ENCODE measurements at places on chromosomes 1 and 21.
A peak's percentile ranks its signal among the peaks of the same experiment; 100 is the strongest.

DNA sequence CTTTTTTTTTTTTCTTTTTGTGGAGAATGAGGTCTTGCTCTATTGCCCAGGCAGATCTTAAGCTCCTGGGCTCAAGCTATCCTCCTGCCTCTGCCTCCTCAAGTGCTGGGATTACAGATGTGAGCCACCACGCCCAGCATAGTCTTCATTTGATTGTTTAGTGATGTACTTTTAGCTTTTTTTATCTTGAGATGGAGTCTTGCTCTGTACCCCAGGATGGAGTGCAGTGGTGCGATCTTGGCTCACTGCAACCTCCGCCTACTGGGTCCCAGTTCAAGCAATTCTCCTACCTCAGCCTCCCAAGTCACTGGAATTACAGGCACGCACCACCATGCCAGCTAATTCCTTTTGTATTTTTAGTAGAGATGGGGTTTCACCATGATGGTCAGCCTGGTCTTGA, 24.0 kb upstream of the LRRC3 start:
- peak; percentile 9 for DNase-seq

DNA sequence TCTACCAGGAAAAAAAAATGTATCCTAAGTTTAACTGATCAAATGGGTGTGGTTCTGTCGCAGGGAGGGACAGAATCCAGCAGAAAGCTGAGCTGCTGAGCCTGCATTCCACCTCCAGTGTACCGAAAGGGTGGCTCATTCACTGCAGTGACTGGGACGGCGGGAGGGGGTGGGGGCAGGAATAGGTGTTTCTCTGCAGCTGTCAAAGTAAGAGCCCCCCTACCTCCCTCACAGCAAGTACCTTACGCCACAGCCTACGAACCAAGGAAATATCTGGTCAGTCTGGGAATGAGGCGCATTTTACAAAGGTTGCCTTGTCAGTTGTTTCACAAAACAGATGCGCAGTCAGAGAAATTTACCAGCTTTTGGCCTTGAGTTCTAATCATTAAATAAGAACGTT, 1.7 kb downstream of the S100B start:
- DNase-seq: no peak

DNA sequence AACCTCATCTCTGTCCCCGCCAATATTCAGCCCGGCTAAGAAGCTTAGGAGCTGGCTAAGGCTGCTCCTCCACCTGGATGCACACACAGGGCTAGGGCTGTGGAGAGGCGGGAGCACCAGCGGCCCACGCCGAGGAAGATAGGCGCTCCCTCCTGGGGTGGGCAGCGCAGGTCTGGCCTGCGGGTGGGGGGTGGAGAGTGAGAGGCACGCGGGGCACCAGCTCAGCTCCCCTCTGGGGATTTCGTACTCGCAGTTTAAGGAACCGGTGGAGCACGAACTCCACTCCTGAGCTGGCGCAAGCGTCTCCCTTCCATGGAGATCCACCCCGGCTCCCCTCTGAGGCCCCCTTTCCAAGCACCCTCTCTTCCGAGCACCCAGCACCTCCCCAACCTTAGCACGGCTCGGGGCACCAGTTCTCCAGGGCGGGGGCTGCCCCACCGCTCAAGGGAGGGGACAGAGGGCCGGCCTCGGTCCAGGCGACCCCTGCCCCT, 433 bp upstream of the KAZN start:
- no peak for DNase-seq

DNA sequence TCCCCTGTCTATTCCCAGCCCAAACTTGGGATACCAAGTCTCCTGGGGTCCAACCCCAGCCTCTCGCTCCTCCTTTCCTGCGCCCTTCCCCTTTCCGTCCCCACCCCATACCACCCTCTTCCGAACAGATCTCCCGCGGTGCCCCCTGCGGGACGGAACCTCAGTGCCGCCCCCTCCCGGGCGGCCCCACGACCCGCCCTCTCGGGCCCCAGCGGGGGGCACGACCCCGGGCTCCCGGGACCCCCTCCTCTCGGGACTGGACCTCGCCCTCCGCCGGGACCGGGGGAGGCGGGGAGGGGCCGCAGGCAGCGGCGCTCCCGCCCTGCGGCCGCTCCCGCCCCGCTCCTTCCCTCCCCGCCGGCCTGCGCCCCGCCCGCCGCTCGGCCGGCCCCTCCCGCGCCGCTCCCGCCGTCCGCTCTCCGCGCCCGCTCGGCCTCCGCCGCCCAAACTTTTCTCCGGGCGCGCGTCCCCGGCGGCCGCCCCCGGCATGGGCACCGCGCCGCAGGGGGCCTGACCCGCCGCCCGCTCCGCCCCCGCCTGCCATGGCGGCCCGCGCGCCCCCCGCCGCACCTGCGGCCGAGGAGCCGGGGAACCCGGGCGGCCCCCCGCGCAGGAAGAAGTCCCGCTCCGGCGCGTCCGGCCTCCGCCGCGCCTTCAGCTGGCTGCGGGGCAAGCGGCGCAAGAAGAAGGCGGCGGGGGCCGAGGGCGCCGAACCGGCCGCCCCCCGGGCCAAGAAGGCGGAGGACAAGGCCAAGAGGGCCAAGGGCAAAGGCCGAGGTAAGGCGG, 39.0 kb upstream of the SYNC start:
- no peak for DNase-seq

- no peak for DNase-seq
Observed at GRCh38 chr1:117587499-117588356, 18.1 kb upstream of the TENT5C start.

DNA sequence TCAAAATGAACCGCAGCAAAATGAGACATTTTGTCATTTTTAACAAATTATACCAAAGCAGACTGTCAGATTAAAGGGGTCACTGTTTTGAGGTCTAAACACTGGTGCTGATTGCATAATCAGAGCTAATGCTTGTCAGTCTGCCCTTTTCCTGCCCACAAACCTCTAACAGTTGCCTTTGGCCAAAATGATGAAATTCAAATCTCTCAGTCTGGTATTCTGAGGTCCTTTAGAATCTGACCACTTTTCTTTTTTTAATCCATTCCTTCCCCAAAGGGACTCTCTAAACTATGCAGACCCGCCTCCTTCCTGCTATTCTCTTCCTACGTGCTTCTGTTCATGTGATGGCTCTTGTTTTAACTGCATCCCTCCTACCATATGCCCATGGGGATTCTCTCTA, 145.2 kb upstream of the SPATA6 start:
- DNase-seq: no peak

DNA sequence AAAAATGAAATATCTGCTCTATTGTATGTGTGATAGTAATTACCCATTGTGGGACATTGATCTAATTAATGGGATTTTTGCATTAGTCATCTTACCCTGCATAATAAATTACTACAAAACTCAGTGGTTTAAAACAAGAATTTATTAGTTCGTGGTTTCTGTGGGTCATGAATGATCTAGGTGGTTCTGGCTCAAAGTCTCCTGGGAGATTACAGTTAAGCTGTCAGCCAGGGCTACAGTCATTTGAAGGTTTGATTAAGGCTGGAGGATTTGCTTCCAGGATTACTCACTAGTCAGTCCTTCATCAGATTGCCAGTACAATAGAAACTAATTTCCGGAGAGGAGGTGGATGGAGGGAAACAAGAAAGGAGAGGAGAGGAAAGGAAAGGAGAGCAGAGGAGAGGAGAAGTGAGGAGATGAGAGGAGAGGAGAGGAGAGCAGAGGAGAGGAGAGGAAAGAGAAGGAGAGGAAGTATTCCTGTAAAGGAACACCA, 60.4 kb upstream of the TNFSF4 start:
- DNase-seq: no peak

- DNase-seq: no peak
Observed at GRCh38 chr1:231284441-231284840, 43.4 kb downstream of the GNPAT start.

DNA sequence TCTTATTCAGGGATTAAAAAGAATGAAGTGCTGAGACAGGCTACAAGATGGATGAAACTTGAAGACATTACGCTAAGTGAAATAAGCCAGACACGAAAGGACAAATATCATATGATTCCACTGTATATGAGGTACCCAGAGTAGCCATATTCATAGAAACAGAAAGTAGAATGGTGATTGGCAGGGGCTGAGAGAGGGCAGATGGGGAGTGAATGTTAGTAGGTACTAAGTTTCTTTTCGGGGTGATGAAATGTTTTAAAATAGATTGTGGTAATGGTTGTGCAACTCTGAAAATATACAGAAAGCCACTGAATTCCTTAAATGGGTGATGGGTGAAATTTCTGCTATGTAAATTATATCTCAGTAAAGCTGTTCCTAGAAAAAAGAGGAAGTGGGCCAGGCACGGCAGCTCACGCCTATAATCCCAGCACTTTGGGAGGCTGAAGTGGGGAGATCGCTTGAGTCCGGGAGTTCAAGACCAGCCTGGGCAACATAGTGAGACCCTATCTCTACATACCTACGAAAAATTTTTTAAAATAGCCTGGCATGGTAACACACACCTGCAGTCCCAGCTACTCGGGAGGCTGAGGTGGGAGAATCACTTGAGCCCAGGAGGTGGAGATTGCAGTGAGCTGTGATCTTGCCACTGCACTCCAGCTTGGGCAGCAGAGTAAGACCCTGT, 15.9 kb downstream of the SLC27A3 start:
- DNase-seq: no peak

GRCh38 chr1:54714881-54715492, 674 bp upstream of the TTC4 start:
- no peak for DNase-seq

DNA sequence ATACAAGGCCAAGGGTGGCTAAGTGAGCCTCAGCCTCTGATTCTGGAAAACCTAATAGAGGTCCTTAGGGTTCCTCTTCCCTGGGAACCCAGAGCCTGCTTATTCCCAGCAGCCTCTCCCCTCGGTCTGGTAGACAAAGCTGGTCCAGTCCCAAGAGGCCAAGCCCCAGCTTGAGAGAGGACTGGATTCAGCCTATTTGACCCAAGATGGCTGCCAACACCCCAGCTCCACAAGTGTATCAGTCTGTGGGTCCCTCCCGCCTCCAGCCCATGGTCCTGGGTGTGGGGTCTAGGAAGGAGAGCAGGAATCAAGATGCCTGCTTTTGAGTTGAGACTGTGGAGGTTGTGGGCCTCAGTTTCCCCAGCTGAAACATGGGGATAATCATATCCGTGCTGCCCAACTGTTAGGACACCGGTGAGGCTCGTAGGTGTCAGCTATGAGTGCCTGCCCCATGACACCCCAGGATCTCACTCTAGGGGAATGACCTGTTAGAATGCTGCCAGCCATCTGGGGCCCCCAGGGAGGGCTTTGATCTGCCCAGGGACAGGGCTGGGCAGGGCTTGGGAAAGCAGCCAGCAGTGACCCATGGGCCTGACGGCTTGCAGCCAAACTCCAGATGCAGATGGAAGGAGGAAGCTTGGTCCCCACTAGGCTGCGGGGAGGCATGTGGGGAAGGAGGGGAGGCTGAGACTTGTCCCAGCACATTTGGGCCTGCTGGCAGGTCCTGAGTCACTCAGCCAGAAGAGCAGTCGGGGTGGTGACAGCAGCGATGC, 45.4 kb downstream of the NUAK2 start:
- DNase-seq: no peak

- no peak for DNase-seq
Observed at GRCh38 chr1:10802944-10803715, 6.7 kb upstream of the CASZ1 start.

DNA sequence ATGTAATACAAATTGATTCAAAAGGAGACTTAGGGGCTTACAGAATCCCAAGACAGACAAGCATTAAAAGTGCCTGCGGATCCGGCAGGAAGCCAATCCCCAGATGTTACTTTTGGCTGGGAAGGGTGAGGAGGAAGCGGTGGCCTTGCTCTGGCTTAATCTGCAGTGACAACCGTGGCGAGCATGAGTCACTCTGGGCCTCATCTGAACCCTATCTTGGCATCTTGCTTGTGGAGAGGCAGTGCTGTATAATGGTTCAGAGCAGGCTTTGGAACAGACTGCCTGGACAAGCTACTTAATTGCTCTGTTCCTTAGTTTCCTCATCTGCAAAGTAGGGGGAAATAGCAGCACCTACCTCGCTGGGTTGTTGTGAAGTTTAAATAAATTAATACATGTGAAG, 74.1 kb downstream of the XCL2 start:
- DNase-seq: no peak

GRCh38 chr1:103107741-103108375, 464 bp downstream of the COL11A1 start:
- no peak for DNase-seq
